ENCODE measurements at places on chromosomes 2 and 18.

DNA sequence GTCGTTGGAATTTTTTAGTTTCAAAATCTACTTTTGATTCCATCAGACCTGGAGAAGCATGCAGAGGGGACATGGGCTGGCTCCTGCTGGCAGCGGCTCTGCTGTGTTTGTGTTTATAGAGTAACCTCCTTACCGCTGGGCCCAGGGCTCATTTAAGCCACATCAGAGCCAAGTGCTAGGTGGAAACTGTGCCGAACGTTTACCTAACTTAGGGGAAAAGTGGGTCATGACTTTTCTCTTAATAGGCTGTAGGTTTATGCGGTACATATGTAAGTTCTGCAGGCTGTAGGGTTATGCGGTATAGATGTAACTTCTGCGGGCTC lies 17.7 kb downstream of the CNDP2 start:
- DNase-seq = no peak

DNA sequence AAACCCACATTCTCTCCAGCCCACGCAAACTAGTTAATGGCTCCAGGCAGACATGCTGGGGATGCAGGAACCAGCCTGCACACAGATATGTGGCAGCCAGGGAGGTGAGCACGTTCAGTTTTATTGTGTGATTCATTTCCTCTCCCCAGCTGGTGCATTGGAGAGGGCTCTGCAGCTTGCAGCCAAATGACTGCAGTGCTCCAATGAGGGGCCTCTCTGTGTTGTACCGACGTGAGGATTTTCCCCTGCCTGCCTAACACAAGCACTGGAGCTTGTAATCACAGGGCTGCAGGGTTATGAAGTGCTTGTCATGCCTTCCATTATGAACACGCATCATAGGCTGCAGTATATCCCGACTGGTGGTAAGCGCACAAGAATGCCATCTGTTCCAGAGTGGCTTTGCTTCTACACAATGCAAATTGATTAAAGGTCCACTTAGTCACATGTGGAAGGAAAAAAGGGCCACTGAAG lies 92.3 kb upstream of the THUMPD2 start:
- DNase-seq = peak; percentile 62

- DNase-seq = no peak
Observed at GRCh38 chr2:36357847-36358659, 2.5 kb downstream of the CRIM1 start.

DNA sequence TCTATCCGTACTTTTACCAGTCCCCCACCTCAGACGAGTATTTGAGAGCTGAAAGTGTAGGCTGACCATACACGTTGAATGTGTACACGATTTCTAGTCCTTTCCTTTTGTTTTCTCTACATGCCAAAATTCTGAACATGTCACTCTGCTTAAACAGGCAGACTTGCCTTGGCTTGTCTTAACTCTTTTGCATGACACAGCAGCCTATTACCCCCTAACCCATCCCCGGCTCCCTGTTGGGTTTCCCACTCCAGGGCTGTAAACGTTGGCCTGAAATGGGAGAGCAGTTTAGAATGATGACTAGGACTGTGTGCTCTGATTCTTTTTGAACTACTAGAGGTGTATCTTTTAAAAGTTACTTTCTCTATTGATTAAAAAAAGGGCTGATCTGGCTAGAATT lies 19.1 kb downstream of the MTCL1 start:
- DNase-seq = no peak

GRCh38 chr2:120511536-120511935 lies 165.6 kb downstream of the INHBB start:
- DNase-seq = no peak

DNA sequence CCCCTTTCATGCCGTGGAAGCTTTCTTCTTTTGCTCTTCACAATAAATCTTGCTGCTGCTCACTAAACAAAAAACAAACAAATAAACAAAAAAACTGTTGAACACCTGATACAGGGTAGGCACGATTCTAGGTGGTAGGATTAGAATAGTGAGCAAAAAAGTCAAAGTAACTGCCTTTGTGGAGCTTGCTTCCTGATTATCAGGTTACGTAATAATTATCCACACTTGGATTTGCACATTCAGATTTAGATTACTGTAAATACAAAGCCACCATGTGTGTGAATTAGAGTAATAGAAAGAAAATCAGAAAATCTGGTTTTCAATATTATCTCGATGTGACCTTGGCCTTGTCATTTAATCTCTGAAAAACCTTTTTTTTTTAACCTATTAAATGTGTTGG lies 307.1 kb downstream of the NRXN1 start:
- no peak for DNase-seq

DNA sequence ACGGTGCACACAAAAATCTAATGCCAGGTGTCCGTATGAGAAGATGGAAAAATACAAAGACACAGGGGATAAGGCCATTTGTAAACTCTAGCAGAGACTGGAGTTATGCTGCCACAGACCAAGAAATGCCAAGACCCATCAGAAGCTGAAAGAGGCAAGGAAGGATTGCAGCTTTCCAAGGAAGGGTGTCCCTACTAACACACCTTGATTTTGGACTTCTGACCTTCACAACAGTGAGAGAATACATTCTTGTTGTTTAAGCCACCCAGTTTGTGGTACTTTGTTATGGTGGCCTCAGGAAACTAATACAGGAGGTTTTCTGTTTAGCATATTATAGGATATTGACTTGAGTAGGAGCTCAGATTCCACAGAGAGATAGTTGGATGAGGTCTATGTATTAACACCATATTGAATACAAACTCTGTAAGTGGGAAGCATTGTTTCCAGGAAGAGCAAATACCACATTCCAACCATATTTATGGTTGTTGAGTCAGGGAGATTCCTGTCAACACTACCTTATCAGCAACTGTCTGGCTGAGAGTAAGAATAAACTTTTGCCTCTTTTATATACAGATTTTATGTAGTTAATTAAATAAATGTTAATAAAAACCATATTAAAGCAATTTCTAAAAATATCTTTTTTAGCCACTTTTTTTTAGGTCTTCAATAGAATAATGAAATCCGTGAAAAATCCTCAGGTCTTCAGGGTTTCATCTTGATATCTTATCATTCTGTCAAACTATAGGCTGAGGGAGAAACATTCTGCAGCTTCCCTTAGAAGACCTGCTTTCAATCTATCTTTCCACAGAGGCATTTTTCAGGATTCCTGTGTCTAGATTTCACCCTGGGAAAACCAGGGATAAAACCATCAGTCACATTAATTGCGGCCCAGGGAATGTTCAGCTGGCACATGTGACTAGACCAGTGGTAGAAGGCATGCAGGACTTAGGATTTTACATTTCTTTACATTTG lies 35.4 kb upstream of the HNMT start:
- DNase-seq = peak; percentile 33

- peak; percentile 99 for DNase-seq
Observed at GRCh38 chr2:64751286-64752260, 97.9 kb upstream of the SERTAD2 start.

DNA sequence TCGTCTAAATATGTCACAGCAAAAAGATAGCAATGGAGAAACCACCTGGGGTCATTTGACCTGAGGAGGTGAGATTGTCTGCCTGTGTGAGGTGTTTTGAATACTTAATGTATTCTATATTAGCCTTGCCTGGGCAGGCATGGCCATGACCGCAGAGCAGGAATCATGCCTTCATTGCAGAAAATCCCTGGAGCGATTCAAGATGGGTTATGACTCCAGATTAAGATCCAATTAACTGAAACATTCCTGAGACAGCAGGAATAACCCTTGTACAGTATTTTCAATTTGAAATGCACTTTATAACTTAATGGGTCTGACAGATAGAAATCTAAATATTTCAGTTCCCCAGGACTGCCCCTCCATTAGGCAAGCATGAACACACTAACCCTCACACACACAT lies 227.3 kb upstream of the RAB6C start:
- no peak for DNase-seq

GRCh38 chr2:218221000-218221399 lies 4.0 kb downstream of the ARPC2 start:
- DNase-seq = no peak

DNA sequence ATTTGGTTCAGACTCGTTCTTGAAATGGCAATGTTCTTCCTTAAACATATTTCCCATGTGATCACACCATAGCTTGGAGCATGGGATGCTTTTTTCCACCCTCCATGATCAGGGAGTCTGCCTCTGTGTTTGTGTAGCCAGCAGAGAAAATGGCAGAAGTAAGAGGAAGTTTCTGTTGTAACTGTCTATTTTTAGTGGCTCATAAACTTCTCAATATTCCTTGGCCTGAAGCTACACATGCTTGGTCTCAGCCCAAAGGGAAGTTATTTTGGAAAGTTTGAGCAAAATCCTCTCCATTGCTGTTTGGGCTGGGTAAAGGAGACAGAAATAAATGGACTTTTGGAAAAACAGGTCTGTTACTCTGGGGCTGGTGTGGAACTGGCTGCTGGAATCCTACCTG lies 33.4 kb upstream of the ITGA6 start:
- no peak for DNase-seq

- no peak for DNase-seq
Observed at GRCh38 chr2:65098741-65099140, 31.2 kb downstream of the RAB1A start.

DNA sequence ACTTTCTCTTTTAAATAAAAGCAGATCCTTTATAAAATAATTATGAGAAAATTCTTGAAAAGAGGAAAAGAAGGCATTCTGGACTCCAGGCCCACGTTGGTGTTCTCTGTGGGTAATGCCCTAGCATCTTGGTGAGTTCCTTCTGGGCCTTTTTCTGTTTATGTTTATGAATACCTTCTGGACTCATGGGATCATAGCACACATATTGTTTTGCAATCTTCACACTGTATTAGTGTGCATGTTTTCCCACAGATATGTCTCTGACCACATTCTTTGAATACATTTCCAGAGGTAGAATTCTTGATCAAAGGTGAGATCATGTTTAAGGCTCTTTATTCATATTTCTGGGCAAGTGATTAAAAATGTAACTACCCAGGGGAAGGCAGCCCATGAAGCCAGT lies 15.9 kb downstream of the GLI2 start:
- DNase-seq = no peak

GRCh38 chr18:8329186-8329771 lies 280.0 kb upstream of the RAB12 start:
- DNase-seq = peak; percentile 39

DNA sequence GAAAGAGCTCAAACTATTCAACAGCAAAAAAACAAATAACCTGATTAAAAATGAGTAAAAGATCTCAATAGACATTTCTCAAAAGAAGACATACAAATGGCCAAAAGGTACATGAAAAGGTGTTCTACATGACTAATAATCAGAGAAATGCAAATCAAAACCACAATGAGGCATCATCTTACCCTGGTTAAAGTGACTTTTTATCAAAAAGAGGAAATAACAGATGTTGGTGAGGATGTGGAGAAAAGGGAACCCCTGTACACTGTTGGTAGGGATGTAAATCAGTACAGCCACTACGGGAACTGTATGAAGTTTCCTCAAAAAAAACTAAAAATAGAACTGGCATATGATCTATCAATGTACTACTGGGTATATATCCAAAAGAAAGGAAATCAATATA lies 39.8 kb upstream of the TMEM163 start:
- DNase-seq = no peak

- DNase-seq = no peak
Observed at GRCh38 chr18:67302043-67302442, 214.5 kb downstream of the DSEL start.

DNA sequence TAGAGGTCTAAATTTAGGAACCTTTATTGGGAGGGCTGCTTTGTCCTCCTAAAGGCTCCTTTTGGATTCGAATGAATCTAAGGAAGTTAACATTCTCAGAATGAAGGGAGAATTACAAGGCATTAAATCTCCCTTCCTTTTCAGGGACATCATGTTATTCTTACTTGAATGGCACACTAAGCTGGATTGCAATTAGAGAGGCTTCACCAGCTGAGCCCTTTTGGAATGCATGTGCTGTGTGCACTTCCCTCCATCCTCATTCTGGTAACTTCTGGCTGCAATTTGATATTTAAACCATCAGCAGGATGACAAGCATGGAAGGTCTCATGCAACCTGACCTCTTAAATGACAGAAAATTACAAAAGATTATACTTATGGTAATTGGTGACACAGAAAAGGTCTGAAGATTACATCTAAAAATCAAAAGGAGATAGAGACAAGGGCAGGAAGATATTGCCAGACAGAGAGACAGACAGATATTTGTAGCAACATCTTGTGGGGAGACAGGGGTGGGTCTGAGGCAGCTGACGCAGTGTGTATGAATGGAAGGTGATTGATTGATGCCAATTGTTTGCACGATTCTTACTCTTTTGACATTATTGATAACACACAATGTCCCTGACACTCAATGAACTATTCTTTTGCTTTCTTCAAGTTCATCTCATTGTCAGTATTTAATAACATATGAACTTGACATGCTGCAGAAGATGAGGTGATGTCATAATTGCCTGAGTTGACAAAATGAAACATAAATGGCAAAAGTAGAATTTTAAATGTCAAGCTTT lies 570.8 kb upstream of the GYPC start:
- no peak for DNase-seq

Measured in kidney capillary endothelial cell (primary cell).